ENCODE measurements at places on chromosomes 1 and 21. TPM values are rescaled to one million over a fixed set of nuclear protein-coding genes. Genes with fewer than 3 reads are reported as not detected.

The CADM3 gene
- total RNA-seq, result 8.2 TPM

The GPR153 gene
- total RNA-seq, result 1.8 TPM

The FCRL1 gene
- 2.4 TPM for total RNA-seq

The BRINP3 gene
- total RNA-seq, result 25.5 TPM

The ADAM30 gene
- total RNA-seq, result not detected

Data from stomach (tissue), 19 donors.